ENCODE measurements at places on chromosomes 2 and 18.

- DNase-seq: no peak
Observed at GRCh38 chr2:168713325-168713724, 89.1 kb upstream of the NOSTRIN start.

- no peak for DNase-seq
Observed at GRCh38 chr2:162116352-162116751, 35.7 kb downstream of the GCG start.

- DNase-seq: no peak
Observed at GRCh38 chr2:151165105-151165684, 96.5 kb downstream of the RBM43 start.

GRCh38 chr2:119544939-119545475 is 758 bp downstream of the CFAP221 start:
- DNase-seq: no peak

DNA sequence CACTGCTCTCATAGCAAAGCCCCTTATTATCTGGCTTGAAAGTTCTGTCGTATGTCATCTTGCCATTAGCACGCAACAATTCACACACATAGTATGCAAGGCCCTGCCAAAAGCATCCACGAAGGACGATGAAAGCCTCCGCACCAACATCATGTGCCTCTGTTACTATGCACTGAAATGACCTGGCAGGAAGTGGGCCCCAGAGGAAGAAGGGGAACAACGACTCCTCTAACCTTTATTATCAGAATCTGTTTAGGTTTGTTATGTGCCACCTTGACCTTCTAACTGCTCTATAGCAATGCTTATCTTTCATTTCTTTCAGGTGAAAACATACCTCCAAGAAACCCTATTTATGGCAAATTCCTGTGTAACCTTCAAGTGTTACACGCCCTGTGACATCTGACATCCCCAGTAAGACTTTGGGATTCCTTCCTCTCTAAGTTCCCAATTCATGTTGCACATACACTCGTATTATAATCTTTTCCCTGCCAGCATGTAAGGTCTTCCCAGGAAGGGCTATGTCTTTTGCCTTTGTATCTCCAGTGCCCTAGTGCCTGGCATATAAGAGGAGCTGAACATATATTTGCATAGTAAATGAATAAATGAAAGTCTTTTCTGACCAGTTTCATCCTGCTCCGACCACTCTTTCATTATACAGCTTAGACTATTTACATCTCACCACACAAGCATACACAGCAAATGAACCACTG is 7.0 kb upstream of the NDUFV2 start:
- DNase-seq: no peak

DNA sequence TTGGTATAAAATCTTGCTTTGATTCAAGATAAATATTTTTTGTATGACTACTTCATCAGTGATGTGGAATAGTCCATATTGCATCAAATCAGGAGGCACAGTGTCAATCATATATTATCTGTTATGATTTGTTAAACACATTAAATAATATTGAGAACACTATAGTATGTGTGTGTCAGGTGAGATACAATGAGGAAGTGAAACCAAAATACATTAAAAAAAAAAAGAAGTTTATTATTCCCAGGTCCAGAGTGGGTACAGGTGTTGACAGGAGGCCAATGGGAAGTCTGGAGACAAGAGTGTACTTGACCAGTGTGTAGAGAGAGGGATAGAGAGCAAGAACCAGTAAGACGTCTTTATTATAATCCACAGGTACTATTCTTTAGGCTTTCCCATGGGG is 292.6 kb downstream of the FSIP2 start:
- DNase-seq: no peak

DNA sequence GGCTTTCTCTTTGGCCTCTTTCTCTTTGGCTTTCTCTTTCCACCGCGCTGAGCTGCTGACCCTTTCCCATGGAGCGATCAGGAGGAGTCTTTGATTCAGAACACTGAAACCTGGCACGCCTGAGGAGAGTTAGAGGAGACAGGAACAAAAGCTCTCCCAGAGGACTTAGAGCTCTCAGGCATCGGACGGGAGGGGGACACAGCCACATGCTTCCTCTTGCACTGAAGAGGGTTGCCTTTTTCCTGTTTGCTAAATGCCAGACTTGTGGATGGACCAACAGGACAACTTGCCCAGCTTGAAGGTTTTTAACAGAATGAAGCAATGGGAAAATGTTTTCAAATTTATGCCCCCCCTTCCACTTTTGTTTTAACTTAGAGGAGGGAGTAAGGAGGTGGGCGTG is 3.6 kb upstream of the PTPN18 start:
- no peak for DNase-seq

Measured in esophagus squamous epithelium (tissue), 5 donors.